ENCODE measurements at places on chromosomes 2 and 18. TPM values are rescaled to one million over a fixed set of nuclear protein-coding genes. Genes with fewer than 3 reads are reported as not detected.
A peak's percentile ranks its signal among the peaks of the same experiment; 100 is the strongest.

Gene GALNT13
- total RNA-seq = 0.78 TPM

Gene CROCC2
- 0.13 TPM for total RNA-seq

Gene MEIS1
- total RNA-seq = 76.6 TPM

Gene LTBP1
- 573 TPM for total RNA-seq

Gene OSR1
- total RNA-seq = 79.1 TPM

Gene CPLX4
- not detected for total RNA-seq

Gene IL36RN
- not detected for total RNA-seq

Gene C2orf66
- total RNA-seq = 0.30 TPM

Gene ATP6V1C2
- total RNA-seq = 0.49 TPM

Gene SERPINB13
- total RNA-seq = not detected

Gene TGFA
- 2.5 TPM for total RNA-seq

Gene ERFE
- 2.5 TPM for total RNA-seq

- H3K36me3 ChIP-seq = no peaks in the 10 kb centered on the region
- no peak overlapping the region for H3K4me3 ChIP-seq
- no peak overlapping the region for H3K27ac ChIP-seq
- H3K4me1 ChIP-seq = no peaks in the 10 kb centered on the region
Measured at GRCh38 chr2:192570788-192571187, 376.1 kb upstream of the TMEFF2 start.

DNA sequence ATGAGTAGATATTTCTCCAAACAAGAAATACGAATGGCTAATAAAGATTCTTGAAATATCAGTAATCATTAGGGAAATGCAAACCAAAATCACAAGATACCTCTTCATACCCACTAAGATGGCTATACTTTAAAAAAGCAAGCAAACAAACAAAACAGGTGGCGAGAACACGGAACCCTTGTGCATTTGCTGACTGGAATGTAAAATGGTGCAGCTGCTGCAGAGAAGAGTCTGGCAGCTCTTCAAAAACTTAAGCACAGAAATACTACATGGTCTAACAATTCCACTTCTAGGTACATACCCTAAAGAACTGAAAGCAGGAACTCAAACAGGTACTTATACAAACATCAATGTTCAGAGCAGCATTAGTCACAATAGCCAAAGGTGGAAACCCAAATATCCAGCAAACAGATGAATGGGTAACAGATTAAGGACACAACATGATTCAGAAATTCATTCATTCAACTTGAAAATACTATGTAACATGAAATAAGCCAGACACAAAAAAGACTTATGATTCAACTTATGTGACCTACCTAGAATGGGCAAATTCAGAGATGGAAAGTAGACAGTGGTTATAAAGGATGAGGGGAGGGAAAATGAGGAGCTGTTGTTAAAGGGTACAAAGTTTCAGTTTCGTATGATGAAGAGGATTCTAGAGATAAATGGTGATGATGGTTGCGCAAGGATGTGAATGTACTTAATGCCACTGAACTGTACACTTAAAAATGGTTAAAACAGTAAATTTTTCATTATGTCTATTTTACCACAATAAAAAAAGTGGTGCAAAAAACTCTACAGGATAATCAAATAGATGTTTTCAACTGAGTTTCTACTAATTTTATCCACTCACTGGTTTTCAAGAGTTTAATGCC lies 26.9 kb upstream of the GPR75 start:
- H3K4me1 ChIP-seq = no peaks in the 10 kb centered on the region
- H3K36me3 ChIP-seq = peaks cover under 1% of the 10 kb centered on the region
- H3K27me3 ChIP-seq = no peaks in the 10 kb centered on the region

GRCh38 chr2:122525336-122525735 lies 769.9 kb downstream of the TSN start:
- H3K4me3 ChIP-seq = no peak overlapping the region
- H3K27ac ChIP-seq = no peak overlapping the region
- no peaks in the 10 kb centered on the region for H3K27me3 ChIP-seq
- H3K36me3 ChIP-seq = no peaks in the 10 kb centered on the region

- no peaks in the 10 kb centered on the region for H3K27me3 ChIP-seq
- DNase-seq = no peak
- H3K36me3 ChIP-seq = peaks cover 18% of the 10 kb centered on the region
- no peak overlapping the region for H3K4me3 ChIP-seq
- H3K27ac ChIP-seq = no peak overlapping the region
Measured at GRCh38 chr2:74886811-74887210, 52.9 kb downstream of the HK2 start.

DNA sequence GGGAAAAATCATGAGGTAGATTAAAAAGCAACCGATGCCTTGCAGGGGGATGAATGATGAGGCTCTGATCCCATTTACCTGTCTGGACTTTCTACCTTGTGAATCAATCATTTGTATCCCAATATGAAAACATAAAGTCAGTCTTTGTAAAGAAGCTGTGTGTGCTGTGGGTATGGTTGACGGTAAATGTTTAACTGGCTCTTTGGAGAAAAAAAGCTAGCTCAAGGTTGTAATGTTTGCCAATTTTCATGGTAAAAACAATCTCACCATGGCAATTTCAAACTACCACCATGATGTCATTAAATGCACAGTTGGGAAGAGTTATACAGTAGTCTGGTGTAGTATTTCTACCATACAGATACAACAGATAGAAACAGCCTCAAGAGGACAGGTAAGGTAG lies 14.6 kb downstream of the TTR start:
- H3K27ac ChIP-seq = no peak overlapping the region
- H3K4me1 ChIP-seq = no peaks in the 10 kb centered on the region
- no peak for DNase-seq
- H3K27me3 ChIP-seq = no peaks in the 10 kb centered on the region
- no peaks in the 10 kb centered on the region for H3K36me3 ChIP-seq

DNA sequence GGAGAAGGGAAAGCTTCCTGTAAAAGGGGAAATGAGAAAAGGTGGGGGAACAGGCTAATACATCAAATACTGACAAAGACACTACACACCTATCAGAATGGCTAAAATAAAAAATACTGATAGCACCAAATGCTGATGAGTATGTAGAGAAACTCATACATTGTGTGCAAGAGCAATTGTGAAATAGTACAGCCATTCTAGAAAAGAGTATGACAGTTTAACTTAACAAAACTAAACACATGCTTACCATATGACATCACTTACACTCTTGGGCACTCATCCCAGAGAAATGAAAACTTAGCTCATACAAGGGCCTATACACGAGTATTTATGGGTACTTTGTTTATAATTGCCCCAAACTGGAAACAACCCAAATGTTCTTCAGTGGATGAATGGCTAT lies 53.4 kb downstream of the ZNF638 start:
- H3K36me3 ChIP-seq = no peaks in the 10 kb centered on the region
- H3K27me3 ChIP-seq = no peaks in the 10 kb centered on the region
- H3K4me1 ChIP-seq = no peaks in the 10 kb centered on the region
- no peak for DNase-seq

- no peaks in the 10 kb centered on the region for H3K27me3 ChIP-seq
- no peak overlapping the region for H3K27ac ChIP-seq
- H3K4me1 ChIP-seq = no peaks in the 10 kb centered on the region
- no peak for DNase-seq
- H3K4me3 ChIP-seq = no peak overlapping the region
Measured at GRCh38 chr2:138974651-138975050, 194.5 kb upstream of the NXPH2 start.

- no peaks in the 10 kb centered on the region for H3K27me3 ChIP-seq
- H3K4me1 ChIP-seq = no peaks in the 10 kb centered on the region
- H3K27ac ChIP-seq = no peak overlapping the region
- H3K36me3 ChIP-seq = no peaks in the 10 kb centered on the region
Measured at GRCh38 chr18:10030816-10031541, 117.2 kb downstream of the VAPA start.

GRCh38 chr2:72136331-72136730 lies 11.3 kb downstream of the CYP26B1 start:
- H3K4me1 ChIP-seq = no peaks in the 10 kb centered on the region
- H3K27me3 ChIP-seq = no peaks in the 10 kb centered on the region
- DNase-seq = peak; percentile 38

DNA sequence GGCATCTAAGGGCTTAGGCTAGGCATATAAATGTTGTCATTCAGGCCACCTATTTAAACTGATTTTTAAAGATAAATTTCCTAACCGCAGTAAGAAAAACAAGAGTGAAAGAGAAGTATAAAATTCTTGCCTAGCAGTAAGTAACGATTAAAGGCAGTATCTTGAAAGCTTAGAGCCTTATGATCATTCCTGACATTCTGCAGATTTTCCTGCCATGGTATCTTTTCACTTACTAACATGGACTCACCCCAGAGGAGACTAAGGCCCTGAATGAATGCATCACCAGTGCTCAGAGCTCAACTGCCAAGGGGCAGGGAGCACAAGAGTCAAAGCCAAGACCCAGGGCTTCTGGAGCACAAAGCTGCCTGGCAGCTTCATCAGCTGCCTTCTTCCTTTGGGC lies 133.1 kb downstream of the GCA start:
- peaks cover 2% of the 10 kb centered on the region for H3K4me1 ChIP-seq
- DNase-seq = no peak
- no peaks in the 10 kb centered on the region for H3K36me3 ChIP-seq
- no peak overlapping the region for H3K4me3 ChIP-seq
- H3K27me3 ChIP-seq = no peaks in the 10 kb centered on the region
- no peak overlapping the region for H3K27ac ChIP-seq

GRCh38 chr2:19346983-19347618 lies 11.3 kb downstream of the OSR1 start:
- H3K4me1 ChIP-seq = no peaks in the 10 kb centered on the region
- no peak for DNase-seq
- peak overlapping the region; percentile 58 for H3K4me3 ChIP-seq
- no peaks in the 10 kb centered on the region for H3K27me3 ChIP-seq

DNA sequence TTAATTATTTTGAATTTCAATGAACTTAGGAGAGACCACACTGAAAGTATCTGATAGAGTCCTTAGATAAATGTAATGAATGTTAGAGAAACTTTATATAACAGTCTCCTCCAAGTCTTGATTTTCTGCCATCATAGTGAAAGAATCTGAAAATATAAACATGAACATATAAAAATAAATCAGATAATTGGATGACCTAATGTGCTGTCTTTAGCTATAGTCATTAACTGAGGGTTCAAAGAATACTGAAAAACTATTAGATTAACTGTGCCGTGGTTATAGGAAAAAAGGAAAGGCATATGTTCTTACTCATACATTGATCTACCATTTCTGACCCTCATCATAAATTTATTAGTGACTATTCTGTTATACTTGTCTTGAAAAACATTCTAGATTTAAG lies 47.0 kb upstream of the SPAG16 start:
- no peak for DNase-seq
- no peaks in the 10 kb centered on the region for H3K27me3 ChIP-seq
- no peak overlapping the region for H3K4me3 ChIP-seq

DNA sequence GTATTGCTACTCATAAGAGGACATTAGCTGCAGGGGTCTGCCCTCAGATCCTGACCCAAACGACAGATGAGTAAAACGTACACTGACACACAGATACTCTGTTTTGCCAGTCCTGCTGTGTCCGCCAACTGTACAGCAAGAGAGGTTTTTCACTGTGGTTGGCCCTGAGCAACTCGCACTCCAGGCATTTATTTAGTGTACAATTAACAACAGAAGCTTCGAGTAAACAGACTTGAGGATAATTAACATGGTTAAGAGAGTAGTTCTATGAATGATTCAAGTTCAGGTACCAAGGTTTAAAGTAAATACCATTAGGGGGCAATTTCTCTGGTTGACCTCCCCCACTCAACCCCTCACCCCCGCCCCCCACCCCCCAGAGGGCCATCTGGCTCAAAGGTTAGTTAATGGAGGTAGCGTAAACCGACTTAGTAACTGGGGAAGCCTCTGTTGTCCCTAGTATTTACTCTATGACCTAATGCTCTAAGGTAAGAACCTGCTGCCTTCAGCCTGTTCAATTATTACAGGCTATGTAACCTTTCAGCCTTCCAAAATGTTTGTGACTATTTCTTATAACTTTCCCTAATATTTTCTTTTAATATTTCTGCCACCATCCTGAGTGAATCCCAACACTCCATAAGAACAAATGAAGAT lies 103.9 kb upstream of the XIRP2 start:
- H3K4me1 ChIP-seq = no peaks in the 10 kb centered on the region
- no peaks in the 10 kb centered on the region for H3K27me3 ChIP-seq
- no peak overlapping the region for H3K27ac ChIP-seq
- H3K36me3 ChIP-seq = no peaks in the 10 kb centered on the region
- DNase-seq = no peak

DNA sequence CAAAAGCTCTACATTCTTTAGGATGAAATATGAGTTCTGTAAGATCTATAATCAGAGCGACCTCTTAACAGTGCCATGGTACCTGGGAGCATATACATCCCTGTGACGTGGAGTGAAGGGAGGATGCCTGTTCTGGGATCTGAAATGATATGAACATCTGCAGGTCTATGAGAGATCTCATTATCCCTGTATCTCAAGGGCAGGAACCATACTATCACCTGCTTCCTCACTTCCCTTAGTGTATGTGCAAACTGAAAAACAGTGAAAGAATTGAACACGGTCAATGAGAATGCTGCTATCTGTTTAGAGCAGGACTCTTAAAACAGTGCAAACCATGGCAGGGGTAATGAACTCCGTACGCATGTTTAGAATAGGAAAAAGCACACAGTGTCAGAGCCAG lies 364.0 kb downstream of the LPIN1 start:
- H3K27ac ChIP-seq = no peak overlapping the region
- DNase-seq = no peak
- H3K36me3 ChIP-seq = no peaks in the 10 kb centered on the region
- no peaks in the 10 kb centered on the region for H3K4me1 ChIP-seq

- no peak for DNase-seq
- H3K27me3 ChIP-seq = no peaks in the 10 kb centered on the region
- H3K4me1 ChIP-seq = peaks cover 15% of the 10 kb centered on the region
- no peak overlapping the region for H3K27ac ChIP-seq
- no peak overlapping the region for H3K4me3 ChIP-seq
- no peaks in the 10 kb centered on the region for H3K36me3 ChIP-seq
Measured at GRCh38 chr18:34742891-34743341, 32.8 kb downstream of the DTNA start.

DNA sequence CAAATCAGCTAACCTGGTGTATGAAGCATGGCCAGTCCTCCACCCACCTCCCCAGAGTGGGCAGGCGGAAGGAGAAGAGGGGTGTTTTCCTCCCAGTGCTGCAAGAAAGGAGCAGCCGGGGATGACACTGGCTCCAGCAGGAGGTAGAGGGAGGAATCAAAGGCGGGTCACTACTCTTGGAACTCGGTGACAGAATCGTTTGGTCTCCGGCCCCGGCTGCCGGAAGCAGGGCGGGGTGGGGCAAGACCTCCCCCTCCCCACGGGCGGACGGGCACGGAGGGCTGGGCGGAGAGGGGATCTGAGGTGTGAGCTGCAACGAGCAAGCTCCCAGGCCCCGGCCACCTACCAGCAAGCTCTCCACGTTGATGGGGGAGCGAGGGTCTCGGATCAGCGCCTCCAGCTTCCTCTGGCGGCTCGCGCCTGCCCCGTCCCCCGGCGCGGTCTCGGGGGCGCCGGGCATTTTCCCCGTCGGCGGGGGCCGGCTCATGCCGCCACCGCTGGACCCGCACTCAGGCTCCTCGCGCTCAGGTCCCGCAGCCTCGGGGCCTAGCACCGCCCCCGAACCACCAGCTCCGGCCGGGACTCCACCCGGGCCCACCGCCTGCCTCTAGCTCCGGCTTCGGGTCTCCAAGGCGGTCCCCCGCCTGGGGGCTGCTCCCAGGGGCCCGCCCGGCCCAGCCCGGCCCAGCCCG lies 640 bp downstream of the ROCK2 start:
- no peaks in the 10 kb centered on the region for H3K4me1 ChIP-seq
- peak overlapping the region; percentile 94 for H3K4me3 ChIP-seq
- peak overlapping the region; percentile 94 for H3K27ac ChIP-seq
- no peaks in the 10 kb centered on the region for H3K36me3 ChIP-seq
- H3K27me3 ChIP-seq = no peaks in the 10 kb centered on the region

All from aorta (tissue), 5 donors.